ENCODE measurements at places on chromosomes 5 and 9.
A peak's percentile ranks its signal among the peaks of the same experiment; 100 is the strongest.

GRCh38 chr9:93257808-93258331 is 73.9 kb downstream of the WNK2 start:
- no peak for DNase-seq

DNA sequence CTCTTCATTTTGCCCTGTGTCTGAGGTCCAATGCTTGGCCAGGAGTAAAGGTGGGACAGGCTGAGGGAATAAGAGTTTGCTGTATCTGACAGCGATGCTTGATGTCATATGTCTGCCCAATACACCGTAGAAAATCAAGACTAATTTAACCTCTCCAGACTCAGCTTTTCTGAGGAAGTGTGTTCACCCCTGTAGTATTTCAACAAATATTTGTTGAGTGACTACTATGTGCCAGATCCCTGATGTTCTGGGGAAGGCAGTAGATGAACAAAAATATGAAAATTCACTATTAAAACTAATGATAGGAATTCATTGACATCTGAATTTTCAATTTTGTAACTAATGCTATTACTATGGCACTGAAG is 489.7 kb downstream of the EBF1 start:
- no peak for DNase-seq

DNA sequence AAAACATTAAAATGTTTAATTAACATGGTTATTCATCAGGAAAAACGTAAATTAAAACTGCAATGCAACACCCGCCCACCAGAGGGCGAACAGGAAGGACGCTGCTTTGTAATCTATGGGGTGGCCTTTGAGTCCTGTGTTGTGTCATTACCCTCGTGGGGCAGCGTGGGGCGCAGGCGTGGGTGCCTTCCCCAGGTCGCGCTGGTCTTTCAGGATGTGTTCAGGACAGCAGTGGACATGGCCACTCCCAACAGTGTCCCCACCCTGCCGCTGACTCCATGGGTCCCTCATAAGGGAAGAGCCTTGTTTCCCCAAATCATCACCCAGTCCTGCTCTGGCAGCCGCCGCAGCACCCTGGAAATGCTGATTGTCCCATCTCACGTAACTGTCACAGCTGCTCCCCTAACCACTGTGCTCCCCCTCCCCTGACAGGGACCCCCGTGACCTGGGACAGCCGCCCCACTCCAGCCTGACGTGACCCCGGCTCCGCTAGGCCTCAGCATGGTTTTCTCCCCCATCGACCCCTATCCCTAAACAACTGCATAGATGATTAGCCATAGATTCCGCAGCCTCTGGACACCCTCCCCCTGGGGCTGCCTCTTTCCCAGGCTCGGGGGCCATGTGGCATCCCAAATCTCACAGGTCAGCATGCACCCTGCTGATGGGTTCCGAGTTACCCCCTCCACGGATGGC is 36.4 kb downstream of the GLT6D1 start:
- DNase-seq = peak; percentile 71

- DNase-seq = no peak
These were observed 5.3 kb upstream of the FAM120AOS start for GRCh38 chr9:93458712-93459111.

GRCh38 chr9:132367613-132368313 is 13.0 kb upstream of the SETX start:
- DNase-seq = no peak

GRCh38 chr5:2894736-2895135 is 143.3 kb upstream of the IRX2 start:
- DNase-seq = no peak

DNA sequence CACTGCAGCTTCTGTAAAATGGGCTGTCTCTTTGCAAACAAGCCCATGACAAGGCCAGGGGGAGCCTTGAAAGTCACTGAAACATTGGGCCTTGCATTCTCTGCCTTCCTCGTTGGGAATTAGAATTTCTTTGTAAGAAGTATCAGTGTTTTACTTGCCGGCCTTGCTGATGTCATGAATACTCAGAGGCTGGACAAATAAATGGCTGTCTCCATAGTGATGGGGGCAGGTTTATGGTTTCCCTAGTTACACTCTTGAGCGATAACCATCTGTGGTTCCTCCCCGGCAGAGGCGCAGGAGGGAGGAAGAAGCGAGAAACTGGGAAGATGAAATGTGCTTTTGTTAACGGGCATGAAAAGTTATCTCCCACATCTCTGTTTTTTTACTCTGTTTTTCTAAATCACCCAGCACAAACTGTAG is 272.7 kb upstream of the PANK3 start:
- no peak for DNase-seq

- DNase-seq = no peak
These were observed 242.1 kb downstream of the ISL1 start for GRCh38 chr5:51625224-51625968.

GRCh38 chr5:177444106-177445051 is 2.2 kb upstream of the PRR7 start:
- DNase-seq = no peak

DNA sequence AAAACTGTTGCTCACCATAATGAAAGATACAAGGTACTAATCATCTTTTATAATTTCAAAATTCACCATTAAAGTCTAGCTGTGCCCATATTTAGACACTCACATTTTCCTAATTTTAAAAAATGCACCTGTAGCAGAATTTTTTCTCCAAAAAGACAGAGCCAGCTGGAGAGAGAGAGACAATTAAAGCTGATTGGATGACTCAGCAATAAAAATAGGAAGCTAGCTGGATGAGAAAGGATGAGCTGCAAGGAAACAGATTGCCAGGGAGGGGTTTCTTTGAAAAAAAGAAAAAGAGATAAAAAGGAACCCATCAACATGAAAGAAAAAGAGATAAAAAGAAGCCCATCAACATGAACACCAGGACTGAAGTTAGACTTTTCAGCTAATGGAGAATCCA is 73.8 kb downstream of the HCN1 start:
- DNase-seq = no peak

GRCh38 chr9:121369595-121370265 is at the start of gene STOM:
TSS of gene STOM (minus strand) at chr9:121370250. CDS start at chr9:121370187, 63 bp downstream.
- DNase-seq = no peak

- DNase-seq = no peak
These were observed 9.5 kb upstream of the BARHL1 start for GRCh38 chr9:132572921-132573320.

DNA sequence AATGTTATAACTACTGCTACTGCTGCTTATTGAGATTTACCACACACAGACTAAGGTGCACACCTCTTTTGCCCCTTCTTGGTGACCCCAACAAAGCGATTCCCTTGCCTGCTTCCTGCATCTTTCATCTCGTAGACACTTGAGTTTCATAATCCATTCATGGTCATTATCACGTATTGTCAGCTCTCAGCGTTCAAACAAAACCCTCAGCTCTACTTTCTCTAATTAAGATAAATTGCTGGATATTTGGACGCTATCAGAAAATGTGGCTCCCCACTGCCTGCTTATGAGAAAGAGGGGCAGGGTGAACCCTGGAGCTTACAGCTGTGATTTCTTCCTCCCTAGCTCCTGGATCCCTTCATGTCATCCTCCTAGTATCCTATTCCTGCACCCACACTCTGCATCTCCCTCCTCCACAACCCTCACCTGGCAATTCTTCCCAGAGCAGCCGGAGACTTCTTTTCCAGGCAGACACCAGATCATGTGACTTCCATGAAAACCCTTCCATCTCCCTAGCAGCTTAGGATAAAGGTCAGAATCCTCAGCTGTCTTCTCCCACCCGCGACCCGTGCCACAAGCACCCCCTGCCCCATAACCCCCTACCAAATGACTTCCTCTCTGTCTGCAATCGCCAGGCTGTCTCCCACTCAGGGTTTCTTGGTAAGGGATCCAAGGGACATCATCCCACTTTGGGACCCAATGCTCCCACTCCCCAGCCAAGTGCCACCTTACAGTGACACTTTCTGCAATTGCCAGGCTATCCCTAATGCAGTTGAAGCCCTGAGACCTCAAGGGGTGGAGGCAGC is 146.5 kb downstream of the NSG2 start:
- no peak for DNase-seq

DNA sequence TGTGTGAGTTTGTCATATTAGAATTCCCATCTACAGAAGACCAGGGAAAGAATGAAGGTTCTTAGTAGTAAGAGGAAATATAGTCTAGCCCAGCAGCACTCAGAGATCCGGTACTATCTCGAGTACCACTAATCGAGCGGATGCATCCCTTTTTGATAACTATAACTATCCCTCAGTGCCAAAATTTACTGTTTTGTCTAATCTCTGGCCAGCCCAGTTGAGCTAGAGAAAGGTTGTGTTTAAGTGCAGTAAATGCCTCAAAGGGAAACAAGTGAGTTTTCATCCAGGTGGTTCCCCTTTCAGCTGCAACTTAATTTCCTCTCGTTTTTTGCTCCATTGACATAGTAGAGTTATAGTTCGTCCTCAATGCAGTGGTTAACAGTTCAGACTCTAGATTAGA is 146.7 kb downstream of the GPBP1 start:
- DNase-seq = no peak

DNA sequence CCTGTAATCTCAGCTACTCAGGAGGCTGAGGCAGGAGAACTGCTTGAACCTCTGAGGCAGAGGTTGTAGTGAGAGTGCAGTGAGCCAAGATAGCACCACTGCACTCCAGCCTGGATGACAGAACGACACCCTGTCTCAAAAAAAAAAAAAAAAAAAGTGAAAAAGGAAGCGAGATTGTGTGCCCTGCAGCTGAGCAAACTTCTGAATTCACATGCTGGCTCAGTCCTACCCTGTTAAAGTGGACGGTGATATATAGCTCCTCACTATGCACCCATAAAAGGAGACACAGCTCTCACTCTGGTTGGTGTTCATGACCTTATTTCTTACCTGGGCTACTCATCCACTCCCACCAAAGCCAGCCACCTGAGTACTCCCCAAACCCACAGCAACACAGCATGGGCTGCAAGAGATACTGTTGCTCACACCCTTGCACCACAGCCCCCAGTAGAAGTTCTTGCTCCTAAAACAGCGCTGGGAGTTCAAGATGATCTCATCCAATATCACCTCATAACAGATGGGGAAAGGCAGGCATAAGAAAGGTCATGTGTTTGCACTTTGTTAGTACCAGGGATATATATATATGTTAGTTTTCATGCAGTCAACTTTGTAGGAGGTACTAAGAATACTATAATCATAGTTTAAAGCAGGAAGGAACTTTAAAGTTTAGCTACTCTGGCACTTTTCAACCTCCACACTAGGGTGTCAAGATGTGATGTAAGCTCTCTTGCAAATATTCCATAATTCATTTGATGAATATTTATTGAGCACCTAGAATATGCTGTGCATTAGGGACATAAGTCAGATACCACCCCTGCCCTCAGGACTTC is 4.0 kb downstream of the TTLL11 start:
- no peak for DNase-seq

DNA sequence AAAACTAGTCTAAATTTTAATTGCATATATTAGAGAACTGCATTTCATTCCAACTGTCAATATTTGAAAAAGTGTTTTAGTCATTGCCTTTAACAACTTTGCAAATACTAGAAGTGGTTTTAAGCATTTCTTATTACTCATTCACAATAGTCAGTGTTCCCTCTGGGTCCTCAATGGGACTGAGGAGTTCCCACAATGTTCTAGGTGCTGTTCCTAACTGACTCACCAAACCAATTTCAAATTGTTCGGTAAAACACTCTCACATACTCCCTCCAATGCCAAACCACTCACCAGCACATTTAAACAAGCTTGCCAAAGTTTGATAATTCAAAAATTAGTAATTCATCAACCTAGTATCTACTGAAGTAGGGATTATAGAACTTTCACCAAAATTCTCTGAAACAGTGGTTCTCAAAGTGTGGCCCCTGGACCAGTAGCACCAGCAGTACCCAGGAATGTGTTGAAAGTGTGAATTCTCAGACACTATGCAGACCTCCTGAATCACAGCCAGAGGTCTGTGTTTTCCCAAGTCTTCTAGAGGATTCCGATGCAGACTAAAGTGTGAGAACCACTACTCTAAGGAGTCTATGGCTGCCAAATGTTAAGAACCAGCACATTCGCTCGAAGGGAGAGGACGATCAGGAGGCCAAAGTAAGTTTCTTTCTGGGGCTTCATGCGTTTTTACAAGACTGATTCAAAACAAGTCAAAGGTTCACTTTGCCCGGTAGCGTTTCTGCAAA is 72.8 kb downstream of the APBA1 start:
- DNase-seq = no peak

- no peak for DNase-seq
These were observed 85.4 kb downstream of the ANKRD55 start for GRCh38 chr5:56147659-56148230.

DNA sequence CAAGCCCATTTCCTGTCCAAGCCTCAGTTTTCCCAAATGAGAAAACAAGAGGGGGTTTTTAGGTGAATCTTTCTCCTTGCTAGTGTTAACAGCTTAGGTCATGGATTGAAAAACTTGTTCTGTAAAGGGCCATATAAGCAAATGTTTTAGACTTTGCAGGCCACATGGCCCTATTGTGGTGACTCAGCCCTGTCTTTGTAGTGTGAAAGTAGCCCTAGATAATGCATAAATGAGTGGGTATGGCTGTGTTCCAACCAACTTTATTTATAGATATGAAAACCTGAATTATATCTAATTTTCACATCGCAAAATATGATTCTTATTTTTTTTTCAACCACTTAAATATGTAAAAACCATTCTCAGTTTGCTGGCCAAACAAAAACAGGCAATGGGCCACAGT is 6.9 kb upstream of the BARX1 start:
- no peak for DNase-seq

GRCh38 chr5:148492351-148492750 is 108.6 kb downstream of the FBXO38 start:
- DNase-seq = no peak

DNA sequence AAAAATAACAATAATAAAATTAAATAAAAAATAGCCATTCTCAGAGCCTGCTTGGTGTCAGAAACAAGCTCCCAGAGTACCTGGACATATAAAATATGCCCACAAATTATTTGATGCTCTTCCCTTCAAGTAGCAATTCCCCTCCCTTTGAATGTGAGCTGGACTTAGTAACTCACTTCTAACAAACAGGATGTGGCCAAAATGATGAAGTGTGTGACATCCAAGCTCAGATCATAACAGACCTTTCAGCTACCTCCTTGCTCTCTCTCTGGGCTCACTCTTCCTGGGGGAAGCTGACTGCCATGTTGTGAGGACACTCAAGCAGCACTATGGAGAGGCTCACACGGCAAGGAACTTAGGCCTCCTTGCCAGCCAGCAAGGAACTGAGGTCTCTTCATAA is 69.0 kb downstream of the SPRY4 start:
- no peak for DNase-seq

- no peak for DNase-seq
These were observed 11.4 kb upstream of the GRIN1 start for GRCh38 chr9:137127301-137128157.

- DNase-seq = no peak
These were observed 4.5 kb upstream of the IL7R start for GRCh38 chr5:35852084-35852734.

DNA sequence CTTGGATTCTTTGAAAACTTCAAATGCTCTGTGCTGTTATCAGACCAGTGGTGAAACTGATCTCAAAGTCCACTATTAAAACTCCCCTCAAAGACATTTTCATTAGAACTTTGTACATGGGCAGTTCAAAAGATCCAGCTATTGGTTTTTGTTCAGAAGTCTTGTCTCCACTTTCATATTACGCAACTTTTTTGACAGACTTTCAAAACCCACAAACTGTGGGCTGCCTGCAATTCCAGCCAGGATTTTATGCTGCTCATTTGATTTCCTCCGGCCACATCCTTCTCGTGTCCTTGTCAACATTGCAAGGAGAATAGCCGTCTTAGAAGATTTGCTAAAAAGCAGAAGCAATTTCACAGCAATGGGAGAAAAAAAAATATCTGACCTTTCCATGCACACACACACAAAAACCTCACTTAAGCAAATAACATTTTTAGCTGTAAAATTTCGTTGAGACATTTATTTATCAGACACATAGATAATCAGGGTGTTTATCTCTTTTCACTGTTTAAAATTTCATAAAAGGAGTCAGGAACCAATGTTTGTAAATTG is 1990.5 kb downstream of the MAT2B start:
- DNase-seq = no peak

GRCh38 chr5:84384604-84385575 is at the start of gene EDIL3:
TSS of gene EDIL3 (minus strand) at chr5:84384880. CDS start at chr5:84384374, 506 bp downstream.
- peak; percentile 76 for DNase-seq

Measured in posterior cingulate gyrus (tissue), 11 donors.